Ecto neural progenitor cell (in vitro differentiated cells): ENCODE measurements at places on chromosomes 11 and 22.

DNA sequence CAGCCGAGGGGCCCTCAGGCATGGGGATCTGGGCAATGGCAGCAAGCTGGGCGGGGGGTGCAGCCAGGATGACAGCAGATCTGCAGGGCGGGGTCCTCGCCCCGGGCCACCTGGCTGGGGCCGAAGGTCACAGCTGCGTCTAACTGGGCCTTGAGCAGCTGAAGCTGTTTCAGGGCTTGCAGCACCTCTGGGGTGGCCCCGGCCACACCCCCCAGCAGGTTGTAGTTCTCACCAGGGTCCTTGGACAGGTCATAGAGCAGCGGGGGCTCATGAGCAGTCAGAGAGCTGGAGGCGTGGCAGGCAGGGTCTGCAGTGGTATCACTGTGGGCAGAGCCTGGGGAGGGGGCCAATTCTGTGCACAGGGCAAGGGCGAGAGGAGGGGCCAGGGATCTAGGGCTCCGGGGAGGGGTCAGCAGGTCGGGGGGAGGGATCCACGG lies 2.8 kb downstream of the ARSA start:
- DNase-seq = no peak

GRCh38 chr11:5196067-5196466 lies 4.4 kb downstream of the OR51V1 start:
- DNase-seq = no peak

DNA sequence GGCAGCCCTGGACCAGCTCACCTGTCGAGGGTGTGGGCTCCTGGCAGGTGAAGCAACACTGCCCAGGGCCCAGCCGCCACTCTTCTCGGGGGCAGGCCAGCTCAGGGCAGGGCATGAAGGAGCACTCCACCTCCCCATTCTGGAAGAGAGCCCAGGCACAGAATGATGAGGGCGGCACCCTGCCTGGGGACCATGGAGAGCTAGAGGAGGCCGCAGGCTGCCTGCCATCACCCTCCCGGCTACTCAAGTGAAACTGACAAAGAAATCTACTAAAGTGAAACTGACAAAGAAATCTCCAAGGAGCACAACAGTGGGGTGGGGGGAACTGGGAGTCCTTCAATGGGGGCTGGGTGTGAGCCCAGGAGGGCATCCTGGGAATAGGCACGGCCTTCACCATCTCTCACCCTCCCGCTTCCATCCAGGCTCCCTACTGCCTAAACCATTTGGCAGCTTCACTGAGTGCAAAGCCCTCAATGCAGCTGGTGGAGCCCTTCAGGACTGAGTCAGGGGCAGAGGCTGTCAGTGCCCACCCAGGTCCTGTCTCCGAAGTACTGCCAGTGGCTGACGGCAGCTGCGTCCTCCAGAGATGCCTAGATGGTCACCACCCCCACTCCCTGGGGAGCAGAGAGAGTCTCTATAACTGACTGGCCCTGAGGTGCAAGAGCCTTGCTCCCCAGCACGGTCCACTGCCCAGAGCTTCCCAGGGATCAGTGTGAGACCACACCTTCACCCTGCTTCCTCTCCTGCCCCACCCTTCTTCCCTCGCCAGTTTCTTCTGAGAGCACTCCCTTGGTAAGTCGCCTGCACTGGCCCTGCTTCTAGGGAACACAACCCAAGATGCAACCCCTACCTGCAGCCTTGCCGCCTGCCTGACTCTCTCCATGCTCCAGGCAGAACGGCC lies 21.7 kb downstream of the VWCE start:
- no peak for DNase-seq

DNA sequence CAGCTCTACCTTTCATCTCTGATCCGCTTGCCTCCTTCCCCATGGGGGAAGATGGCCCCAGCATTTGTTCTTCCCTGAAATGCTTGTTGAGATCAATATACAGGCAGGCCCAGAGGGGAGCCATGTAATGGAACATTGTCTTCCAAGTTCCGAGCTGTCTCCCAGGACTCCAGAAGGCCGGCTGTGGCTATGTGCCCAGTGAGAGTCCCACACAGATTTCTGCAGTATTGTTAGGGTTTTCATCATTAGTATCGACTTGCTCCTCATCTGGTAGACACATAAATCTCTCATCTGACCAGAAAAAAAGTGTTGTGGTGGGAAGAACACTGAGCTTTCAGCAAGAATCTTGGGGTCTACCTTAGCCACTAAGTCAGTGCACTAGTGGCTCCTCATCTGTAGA lies 163.4 kb downstream of the TRIM29 start:
- no peak for DNase-seq

- DNase-seq = no peak
These were observed 6.6 kb upstream of the KRTAP5-6 start for GRCh38 chr11:1690167-1691025.

DNA sequence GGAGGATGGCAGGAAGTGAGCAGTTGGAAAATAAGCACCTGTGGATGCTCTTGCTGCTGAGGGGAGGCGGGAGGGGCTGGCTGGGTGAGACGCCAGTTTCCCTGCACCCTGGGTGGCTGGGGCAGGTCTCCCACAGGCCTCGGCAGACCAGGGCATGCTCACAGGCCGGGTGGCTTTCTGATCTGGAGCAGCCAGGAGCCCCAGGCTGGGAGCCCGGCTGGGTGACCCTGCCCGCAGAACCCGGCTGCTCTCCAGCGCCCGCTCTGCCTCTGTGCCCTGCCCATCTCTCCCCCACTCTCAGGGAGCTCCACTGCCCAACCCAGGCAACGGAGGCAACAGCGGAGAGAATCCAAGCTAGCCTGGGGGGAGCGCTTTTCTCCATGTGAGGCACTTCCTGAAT lies 24.6 kb downstream of the DCPS start:
- no peak for DNase-seq

DNA sequence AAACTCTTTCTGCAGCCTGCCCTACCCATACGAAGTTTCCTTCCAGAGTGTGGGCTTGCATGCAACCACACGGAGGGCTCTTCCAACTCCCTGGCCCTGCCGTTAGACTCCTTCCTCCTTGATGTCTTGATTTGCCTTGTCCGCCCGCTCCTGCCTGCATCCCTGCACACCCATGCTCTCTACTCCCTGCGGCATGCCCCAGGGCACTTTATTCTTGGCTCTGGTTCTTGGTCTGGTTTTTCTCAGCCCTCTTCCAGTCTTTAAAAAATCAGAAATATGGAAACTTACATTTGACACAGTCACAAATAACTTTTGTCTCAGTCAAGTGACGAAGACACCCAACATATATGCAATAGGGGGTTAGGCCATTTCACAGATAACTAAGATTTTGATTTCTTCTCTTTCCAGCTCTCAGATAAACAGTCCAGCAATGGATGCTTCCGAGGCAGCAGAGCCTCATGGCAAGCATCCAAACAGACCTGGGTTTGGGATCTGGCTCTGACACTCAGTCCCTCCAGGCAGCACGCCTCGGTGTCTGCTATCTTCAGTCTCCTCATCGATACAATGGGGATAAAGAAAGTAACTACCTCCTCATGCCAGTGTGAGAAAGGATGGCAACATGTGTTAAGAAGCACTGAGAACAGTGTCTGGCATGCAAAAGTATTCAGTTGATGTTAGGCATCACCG lies 15.7 kb upstream of the OPCML start:
- DNase-seq = no peak

DNA sequence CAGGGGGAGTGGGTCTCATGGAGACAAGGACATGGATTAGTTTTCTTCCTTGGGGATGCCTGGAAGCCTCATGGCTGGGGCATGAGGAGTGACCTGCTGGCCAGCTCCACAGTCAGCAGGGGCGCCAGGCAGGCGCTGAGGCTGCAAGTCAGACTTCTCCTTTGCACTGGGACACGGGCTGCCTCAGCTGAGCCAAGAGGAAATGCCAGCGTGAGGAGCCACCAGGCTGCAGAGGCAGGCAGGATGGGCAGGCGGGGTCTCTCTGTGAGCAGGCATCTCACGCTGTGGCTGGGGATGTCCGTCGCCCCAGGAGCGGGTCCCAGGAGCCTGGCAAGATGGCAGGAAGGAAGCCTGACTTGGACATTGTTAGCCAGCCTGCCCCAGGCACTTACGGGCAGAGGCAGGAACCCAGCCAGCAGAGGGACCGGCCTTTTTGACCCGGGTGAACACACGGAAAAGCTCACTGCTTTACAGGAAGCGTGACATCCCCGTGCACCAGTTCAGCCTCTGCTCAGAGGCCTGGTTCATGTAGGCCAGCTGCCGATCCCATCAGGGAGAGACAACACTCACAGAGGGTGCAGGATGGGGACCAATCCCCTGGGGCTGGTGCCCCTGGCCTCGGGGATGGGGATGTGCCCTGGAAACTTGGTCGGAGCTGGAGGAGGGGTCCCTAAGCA lies 10.2 kb downstream of the GNB1L start:
- DNase-seq = no peak
